NCI-H524 treated with DMSO at 0.1 percent for 48 hours (cell line): ENCODE measurements at places on chromosomes 12 and 14.

GRCh38 chr14:100836311-100836805 lies 10.4 kb downstream of the MEG3 start:
- DNase-seq, result no peak

DNA sequence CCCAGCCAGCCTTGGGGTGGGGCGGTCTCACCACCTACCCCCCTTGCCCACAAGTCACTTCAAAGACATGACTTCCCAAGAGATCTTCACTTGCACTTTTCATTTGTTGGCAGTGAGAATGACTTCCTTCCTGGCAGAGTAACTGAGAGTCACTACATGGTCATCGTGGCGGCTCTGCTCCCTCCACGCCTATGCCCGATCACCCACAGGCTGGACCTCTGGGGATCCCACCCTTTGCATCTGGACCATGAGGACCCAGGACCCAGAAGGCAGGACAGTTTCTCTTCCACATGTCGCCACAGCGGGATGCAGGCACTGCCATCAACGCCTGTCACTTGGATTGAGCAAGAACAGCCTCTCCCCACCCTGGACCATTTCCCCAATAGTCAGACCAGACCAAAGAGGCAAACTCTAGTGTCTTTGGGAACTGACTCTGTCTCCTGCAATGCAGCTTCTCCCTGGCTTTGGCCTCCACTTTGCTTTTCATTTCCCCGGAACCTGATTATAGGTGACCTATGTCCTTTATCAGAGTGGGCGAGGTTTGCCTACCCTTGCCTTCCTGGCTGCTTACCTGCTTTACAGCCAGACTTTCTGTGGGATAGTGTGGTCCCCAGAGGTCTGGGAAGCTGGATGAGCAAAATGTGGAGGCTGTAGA lies 3.6 kb downstream of the VDR start:
- no peak for DNase-seq

DNA sequence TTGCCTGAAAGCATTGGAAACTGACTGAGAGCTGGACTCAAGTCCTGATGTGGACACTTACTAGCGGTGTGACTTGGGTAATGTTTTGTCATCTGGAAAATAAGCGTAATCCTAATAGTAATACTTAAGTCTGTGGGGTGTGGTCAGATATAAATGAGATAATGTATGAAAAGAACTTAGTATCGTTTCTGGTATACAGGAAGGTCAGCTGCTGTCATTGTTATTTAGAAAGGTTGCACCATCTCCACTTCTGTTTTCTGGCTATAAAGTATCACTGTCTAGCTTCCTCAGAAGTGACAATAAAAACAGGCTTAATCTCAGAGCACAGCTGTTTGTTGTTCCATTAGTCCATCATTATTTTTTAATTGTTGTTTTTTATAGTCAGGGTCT lies 34.1 kb upstream of the TUBA1C start:
- no peak for DNase-seq

DNA sequence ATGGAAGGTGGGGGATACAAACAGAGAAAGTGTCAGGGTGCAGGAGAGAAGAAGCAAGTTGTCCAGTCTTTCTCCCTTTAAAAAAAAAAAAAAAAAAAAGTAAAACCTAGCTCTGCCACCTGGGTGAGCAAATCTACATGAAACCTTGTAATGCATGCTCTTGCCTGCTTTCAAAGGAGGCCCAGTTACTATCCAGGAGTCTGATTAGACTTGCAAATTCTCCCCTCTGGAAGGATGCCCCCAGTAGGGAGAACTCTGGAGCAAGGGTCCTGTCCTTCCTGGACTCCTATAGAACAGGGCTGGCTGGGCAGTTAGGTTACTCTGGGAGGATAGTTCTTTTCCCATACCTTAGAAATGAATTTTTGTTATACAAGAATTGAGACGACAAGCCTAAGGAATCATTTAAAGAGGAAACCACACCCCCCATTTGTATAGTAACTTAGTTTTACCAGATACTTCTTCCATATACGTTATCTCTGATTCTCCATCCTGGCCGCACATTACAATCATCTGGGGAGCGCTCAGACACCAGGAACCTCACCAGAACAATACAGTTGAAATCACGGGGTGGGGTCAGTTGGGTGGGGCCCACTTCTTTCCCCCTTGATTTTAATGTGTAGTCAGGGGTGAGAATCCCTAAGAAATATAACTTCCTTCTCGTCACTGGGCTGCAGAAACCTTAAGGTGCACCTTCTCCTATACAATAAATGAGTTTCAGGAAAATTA lies 30.5 kb downstream of the RAB35 start:
- no peak for DNase-seq

DNA sequence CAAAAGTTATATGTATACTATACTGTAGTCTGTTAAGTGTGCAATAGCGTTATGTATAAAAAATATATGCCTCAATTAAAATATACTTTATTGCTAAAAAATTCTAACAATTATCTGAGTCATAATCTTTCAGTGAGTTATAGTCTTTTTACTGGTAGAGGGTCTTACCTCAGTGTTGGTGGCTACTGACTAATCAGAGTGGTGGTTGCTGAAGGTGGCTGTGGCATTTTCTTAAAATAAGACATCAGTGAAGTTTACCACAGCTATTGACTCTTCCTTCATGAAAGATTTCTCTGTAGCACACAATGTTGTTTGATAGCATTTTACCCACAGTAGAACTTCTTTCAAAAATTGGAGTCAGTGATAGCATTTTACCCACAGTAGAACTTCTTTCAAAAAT lies 23.4 kb downstream of the POLR3B start:
- DNase-seq, result no peak

DNA sequence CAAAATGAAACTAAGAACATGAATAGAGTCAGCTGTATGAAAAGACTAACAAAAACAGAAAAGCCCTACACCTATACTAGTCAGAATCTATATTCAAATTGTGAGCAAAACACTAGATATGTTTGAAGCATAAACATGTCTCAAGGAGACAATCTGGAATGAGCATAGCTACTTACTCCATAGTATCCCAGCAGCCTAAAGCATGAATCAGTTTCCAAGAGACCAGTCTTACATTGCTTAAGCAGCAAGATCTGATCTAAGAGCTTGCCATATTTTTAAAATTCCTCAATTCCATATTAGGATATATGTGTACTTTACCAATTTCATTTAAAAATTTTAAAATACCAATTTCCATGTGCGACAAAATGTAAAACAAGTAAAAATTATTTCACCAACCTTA lies 7.7 kb downstream of the CAPS2 start:
- DNase-seq, result no peak

GRCh38 chr12:108640802-108641445 lies 7.2 kb upstream of the SELPLG start:
- peak; percentile 10 for DNase-seq

- no peak for DNase-seq
Measured at GRCh38 chr12:18135509-18135908, 45.5 kb upstream of the RERGL start.

DNA sequence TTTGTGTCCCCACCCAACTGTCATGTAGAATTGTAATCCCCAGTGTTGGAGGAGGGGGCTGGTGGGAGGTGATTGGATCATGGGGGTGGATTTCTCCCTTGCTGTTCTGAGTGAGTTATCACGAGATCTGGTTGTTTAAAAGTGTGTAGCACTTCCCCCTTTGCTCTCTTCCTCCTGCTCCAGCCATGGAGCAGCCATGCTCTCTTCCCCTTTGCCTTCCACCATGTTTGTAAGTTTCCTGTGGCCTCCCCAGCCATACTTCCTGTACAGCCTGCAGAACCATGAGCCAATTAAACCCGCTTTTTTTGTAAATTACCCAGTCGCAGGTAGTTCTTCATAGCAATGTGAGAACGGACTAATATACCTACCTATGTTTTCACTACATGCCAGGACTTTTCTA lies 2.6 kb upstream of the POC1B start:
- DNase-seq, result no peak

GRCh38 chr12:94879542-94879941 lies 124.0 kb downstream of the NDUFA12 start:
- no peak for DNase-seq

DNA sequence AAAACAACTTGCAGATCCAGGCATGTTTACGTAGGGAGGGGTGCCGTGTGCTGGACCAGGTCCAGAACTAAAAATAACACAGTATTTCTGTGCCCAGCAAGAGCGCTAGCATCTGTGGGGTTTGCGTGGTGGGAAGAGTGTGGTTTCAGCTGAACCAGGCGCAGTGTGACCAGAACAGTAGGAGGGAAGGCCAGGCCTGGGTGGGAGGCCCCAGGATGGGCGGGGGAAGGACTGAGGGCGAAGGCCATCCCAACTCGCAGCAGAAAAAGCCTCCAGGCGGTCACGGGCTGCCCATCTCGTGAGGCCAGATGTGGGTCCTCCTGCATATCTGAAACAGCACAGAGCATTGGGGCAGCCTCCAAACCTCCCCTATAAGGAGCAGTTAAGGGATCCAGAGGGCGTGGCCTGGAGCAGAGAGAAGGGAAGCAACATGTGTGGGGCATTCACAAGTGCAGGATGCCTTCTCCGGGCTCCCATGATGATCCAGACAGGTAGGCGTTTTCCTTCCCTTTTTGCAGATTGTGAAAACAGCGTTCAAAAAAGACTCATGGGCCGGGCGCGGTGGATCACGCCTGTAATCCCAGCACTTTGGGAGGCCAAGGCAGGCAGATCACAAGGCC lies 17.8 kb upstream of the CD9 start:
- DNase-seq, result no peak

DNA sequence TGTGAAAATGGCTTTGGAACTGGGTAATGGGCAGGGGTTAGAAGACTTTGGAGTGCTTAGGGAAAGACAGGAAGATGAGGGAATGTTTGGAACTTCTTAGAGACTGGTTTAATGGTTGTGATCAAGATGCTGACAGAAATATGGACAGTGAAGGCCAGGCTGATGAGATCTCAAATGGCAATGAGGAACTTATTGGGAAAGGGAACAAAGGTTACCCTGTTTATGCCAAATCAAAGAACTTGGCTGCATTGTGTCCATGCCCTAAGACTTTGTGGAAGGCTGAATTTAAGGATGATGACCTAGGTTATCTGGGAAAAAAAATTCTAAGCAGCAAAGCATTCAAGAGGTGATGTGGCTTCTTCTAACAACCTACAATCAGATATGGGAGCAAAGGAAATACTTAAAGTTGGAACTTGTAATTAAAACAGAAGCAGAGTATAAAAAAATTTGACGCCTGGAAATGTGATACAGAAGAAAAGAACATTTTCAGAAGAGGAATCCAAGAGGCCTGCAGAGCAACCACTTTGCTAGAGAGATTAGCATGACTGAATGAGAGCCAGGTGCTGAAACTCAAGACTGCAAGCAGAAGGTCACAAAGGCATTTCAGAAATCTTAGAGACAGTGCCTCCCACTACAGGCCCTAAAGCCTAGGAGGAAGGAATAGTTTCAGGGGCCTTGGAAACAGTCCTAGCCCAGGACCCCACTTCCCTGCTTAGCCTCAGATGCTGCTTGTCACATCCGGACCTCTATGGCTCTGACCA lies 65.6 kb upstream of the FLRT2 start:
- DNase-seq, result no peak

DNA sequence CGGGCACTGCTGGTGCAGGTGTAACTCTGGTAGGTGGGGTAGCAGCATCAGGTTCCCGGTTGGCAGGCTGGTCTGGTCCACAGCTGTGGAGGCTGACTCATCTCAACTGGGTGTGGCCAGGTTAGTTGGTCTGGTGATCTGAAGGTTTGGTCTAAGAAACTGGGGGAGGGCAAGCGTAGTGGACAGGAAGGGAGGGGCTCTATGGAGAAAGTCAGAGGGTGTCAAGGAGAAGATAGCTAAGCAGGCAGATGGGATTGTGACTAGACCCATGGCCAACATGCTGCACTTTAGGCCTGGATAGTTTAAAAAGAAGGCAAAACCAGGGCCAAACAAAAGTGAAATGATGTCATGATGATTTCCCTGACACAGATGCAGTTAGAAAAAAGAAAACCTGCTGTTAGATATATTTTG lies 7.9 kb downstream of the TRIM9 start:
- no peak for DNase-seq

GRCh38 chr14:96629558-96630222 lies 127.5 kb downstream of the PAPOLA start:
- DNase-seq, result no peak
